ENCODE measurements at places on chromosomes 2 and 18.
A peak's percentile ranks its signal among the peaks of the same experiment; 100 is the strongest.

GRCh38 chr2:172449911-172450550, 22.6 kb downstream of the ITGA6 start:
- DNase-seq = no peak

GRCh38 chr2:121294881-121295840, 10.2 kb upstream of the TFCP2L1 start:
- DNase-seq = no peak

- no peak for DNase-seq
Observed at GRCh38 chr2:20552847-20553246, 98.1 kb downstream of the HS1BP3 start.

- no peak for DNase-seq
Observed at GRCh38 chr2:55430211-55430975, 10.7 kb upstream of the CCDC88A start.

DNA sequence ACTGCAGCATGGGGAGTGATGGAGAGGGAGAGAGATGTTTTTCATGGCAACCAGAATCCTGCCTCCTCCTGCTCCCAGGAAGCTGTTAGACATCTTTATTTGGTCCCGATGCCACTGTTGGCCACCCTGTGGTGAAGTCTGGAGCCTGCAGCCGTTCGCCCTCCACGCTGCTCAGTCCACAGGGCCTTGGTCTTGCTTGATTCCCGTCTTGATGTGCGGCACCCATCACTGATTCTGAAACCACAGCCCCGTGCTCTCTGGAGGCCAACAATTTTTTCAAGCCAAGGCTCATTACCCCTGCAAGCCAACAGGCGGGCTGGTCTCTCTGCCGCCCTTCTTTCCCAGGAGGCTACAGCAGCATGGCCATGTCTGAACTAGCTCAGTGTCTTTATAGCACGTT, 24.5 kb downstream of the SIGLEC15 start:
- DNase-seq = no peak

- DNase-seq = no peak
Observed at GRCh38 chr2:237473878-237474441, 13.1 kb upstream of the MLPH start.

DNA sequence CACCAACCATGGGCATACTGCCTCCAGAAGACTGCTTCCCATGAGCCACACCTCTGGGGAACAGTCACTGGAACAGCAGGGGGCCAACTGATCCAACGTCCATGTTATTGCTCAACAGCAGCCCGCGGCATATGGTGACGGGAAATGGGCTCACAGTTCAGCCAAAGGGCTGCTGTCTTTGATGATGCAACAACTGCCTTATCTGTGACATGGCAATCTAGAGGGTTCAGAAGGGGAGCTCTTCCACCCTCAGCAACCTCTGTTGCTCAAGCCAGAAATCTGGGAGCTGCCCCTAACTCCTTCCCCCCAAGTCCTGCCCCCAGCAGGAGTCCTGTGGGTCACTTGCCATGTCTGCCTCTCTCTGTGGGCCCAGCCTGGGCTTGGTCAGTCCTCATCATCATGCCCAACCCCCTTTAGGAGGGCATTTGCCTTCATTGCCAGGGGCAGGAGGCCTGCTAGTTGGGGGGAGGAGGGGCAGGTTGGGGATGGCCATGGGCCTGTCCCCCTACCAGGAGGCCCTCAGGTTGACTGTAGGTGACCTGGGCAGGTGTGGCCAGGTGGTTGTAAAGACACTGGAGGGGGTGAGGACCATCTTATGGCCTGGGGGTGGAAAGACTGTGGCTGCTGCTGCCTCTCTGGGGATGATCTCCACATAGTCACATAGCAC, 212.9 kb downstream of the CYP26B1 start:
- DNase-seq = no peak

GRCh38 chr2:147386284-147386683, 458.5 kb upstream of the ACVR2A start:
- no peak for DNase-seq

DNA sequence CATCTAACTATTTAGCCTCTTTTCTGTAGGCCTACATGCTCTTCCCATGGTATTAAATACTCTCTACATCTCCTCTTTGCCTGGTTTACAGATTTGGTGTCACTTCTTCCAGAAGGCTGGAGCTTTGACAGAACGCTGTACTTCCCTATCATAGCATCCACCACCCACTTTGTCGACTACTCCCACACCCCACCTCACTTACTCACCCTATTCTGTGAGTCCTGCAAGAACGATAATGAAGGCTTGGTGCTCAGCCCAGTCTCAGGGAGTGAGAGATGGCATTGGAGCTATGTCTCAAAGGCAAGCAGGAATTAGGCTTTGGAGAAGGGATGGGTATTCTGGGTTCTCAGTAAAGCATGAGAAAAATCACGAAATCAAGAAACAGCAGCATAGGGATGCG, 20.3 kb upstream of the KDM3A start:
- DNase-seq = no peak

DNA sequence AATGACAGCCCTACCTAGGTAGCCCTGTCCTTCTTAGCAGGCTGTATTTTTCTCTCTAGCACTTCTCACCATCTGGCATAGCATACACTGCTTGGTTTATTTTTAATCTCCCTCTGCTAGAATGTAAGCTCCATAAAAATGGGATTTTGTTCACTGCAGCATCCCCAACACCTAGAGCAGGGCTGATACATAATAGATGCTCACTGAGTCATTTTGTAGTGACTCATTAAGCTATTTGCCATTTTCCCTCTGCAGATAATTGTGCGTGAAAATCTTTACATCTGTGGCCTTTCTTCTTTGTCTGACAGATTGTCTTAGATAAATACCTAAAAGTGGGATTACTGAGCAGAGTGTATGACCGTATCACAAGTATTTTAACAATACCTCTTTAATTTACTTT, 82.5 kb downstream of the CERS6 start:
- DNase-seq = no peak

GRCh38 chr2:234638966-234639365, 142.1 kb upstream of the ARL4C start:
- DNase-seq = no peak

DNA sequence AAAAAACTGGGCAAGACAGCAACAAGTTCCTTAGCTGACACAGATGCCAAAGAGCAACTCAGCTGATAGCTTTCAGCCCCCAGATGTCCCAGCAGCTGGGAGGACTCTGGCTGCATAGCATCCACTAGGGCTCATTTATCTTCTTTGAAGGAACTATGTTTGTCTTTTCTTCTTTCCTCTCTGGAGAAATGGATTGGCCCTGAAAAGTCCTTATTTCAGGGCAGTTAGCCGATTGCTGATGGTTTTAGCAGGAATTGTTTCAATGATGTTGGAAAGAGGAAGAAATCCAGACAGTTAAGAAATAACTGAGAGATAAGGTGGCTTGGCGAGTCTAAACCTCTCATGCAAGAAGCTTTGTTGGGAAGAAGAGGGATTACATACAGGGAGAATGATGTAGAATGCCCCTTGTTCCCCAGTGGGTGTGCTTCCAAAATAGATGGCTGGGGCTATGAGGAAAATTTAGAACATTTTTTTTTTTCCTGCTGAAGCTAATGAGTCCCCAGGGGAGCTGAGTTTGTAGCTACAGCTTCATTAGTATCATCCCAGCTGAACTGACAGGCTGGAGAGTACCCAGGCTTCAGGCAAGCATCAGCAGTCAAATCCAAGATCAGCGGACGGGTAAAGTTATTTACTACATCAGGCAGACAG, 33.6 kb upstream of the SERPINE2 start:
- no peak for DNase-seq

DNA sequence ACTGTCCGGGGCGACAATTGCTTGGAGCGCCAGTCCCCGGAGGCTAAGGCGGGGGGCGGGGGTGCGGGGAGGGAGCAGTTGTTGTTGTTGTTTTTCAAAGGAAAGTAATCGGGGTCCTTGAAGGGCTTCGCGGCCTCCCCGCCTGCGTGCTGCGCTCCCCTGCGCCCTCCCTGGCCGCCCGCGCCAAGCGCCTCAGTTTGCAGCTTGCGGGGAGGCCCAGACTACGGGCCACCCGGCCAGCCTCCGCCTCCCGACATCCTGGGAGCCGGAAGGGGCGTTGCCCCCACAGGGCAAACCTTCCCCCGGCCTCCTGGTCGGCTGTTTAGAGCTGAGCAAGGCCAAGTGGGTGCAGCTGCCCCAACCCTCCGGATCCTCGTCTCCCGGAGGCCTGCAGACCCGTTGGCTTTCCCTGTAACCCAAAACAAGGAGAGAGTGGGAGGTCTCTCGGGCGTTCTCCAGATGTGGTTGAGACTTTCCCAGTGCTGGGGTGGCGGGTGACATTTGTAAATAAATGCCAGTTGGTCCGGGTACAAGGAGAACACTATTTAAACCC, 3.7 kb upstream of the SIX3 start:
- no peak for DNase-seq

GRCh38 chr2:64750817-64751285, 97.1 kb upstream of the SERTAD2 start:
- peak; percentile 96 for DNase-seq

DNA sequence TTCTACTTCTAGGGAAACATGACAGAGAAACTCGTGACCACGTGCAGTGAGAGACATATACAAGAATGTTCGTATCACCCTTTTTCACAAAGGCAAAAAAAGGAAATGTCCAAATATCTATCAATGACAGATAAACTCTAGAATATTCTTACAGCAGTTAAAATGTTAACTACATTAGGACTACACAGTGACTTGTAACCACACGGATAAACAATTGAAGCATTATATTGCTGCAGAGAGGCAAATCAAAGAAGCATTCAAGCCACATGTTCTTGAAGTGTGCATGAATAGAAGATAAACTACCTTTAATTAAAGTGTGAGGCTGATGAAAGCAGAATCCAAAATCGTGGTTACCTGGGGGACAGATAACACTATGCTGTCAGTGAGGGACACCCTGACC, 935.3 kb upstream of the KLHL29 start:
- DNase-seq = no peak

- DNase-seq = no peak
Observed at GRCh38 chr2:222000326-222000725, 298.5 kb downstream of the PAX3 start.

- no peak for DNase-seq
Observed at GRCh38 chr2:13638181-13638580, 921.4 kb downstream of the TRIB2 start.

GRCh38 chr18:48293954-48294898, 115.0 kb downstream of the ZBTB7C start:
- no peak for DNase-seq

GRCh38 chr2:10826026-10826425, 13.4 kb upstream of the PDIA6 start:
- DNase-seq = no peak

- DNase-seq = no peak
Observed at GRCh38 chr2:101803128-101803527, 105.6 kb downstream of the MAP4K4 start.

- no peak for DNase-seq
Observed at GRCh38 chr2:117720765-117721164, 93.7 kb upstream of the DDX18 start.

GRCh38 chr2:118151831-118152230, 63.6 kb downstream of the INSIG2 start:
- DNase-seq = no peak

- no peak for DNase-seq
Observed at GRCh38 chr2:18787726-18788125, 198.4 kb upstream of the NT5C1B start.

DNA sequence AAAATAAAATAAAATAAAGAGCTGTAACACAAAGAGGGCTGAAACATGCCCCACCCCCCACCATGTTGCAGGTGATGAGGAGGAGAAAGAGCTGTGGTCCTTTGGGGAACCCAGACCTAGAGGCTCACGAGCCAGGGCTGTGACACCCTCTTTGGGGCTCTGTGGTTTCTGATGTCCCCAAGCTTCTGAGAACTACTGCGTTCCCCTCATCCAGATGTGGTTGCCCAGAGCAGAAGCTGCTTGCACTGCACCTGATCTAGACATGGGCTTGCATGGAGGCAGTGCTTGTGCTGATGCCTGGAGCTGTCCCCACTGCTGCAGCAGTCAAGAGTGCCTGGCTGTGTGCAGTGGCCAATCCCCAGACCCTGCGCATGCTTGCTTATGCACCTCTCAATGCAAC, 687.9 kb upstream of the ACVR2A start:
- DNase-seq = no peak

DNA sequence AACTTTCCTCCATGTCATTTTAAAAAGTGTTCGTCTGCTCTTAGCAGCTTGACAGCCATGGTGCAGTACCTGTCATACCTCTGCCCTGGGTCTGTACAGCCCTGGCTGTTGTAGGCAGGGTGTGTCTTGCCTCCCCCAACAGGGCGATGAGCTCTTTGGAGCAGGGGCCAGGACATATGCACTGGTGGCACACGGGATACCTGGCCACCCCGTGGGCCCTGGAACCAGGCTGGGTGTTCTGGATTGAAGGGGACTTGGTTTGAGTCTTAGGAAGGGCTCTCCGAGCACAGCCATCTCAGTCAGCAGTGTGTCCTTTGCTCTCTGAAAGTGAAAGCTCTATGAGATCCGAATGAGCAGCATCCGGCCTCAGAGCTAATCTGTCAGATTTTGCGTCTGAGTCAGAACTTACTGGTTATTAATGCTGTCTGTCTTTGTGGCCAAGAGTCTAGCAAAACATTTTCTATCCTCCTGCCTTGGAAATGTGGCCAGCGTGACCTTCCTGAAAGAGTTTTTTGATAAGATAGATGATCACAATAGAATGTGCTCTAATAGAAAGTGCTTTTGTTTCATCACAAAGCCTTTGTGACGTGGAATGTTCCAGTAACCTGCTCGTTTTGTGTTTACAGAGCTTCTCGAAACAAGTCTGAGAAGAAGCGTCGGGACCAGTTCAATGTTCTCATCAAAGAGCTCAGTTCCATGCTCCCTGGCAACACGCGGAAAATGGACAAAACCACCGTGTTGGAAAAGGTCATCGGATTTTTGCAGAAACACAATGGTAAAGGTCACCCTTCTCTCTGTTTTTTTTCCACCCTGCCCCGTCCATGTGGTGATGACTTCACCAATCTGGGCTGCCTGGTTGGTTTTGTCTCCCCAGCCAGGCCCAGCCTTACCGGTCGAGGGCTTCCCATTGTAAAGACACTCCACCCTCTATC, 77.3 kb upstream of the RPL31 start:
- no peak for DNase-seq

DNA sequence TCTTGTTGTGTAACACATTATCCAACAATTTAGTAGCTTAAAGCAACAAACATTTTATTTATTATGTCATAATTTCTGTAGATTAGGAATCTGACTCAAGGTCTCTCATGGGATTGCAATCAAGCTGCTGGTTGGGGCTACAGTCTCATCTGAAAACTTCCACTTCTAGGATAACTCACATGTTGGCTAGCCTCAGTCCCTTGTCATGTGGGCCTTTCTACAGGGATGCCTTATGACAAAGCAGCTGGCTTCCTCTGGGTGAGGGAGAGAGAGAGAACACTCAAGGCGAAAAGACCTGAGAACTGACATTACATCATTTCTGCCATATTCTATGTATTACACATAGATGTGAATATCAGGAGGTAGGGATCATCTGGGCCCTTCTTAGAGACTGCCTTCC, 317.9 kb upstream of the VRK2 start:
- no peak for DNase-seq

All from stimulated activated CD4-positive, alpha-beta T cell treated with anti-CD3 and anti-CD28 coated beads, Interleukin-1b, Interleukin-23, amount 100 ng/mL, for 1 hour (primary cell).